ENCODE measurements at places on chromosomes 13 and 19.

DNA sequence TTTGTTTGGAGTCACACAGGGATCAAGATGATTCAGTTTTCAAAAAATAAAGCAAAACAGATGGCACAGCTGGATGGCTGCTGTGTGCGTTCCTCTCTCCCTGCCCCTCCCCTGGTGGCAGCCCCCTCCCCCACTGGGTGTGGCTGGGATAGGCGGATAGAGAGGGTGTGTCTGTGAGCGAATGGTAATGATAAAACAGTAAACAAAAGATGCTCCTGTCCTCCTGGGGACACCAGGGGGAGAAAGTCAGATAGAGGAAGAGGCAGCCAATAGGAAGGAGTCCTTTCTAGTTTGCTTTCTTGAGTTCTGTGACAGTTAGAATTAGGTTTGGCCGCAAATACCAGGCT is 6.5 kb downstream of the TMEM255B start:
- no peak for DNase-seq

DNA sequence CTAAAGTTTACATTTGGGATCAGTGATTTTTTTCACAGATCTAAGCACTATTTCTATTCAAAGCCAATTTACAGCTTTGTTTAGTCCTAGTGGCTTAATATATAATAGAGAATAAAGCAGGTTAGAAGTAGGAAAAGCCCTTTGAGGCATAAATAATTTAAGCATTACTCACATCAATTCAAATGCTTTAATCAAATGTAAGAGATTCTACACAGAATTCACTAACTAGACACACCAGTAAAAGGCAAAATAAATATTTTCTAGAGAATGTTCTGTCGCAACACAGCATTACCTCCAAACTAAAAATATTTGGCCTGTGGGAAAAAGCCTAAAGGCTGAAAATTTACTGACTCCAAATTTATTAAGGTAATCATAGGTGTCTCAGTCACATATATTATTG is 31.3 kb downstream of the KCTD12 start:
- no peak for DNase-seq

- no peak for DNase-seq
Observed at GRCh38 chr13:63297163-63297562, 1881.5 kb upstream of the PCDH20 start.

- no peak for DNase-seq
Observed at GRCh38 chr19:3283246-3283751, 58.8 kb downstream of the CELF5 start.

- peak; percentile 66 for DNase-seq
Observed at GRCh38 chr19:15293781-15294491, 38.4 kb downstream of the BRD4 start.

GRCh38 chr13:41751734-41752445 is 209.0 kb downstream of the VWA8 start:
- no peak for DNase-seq

DNA sequence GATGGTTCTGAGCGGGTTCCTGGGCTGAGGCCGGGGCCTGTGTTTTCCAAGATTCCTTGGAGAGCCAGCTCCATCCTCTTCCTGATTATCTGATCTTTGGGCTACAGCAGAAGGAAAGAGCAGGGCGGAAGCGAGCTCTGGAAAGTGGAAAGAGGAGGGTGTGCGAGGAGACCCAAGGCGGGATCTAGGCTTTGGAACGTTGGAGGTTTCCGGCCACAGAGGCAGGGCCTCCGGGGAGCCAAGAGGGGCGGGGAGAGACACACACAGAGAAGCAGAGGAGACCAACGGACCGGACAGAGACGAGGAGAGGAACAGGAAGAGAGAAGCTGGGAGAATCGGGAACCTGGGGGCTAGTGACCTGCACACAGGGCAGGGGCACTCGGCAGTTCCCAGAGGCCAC is at the start of gene CLEC11A:
Gene CLEC11A, plus strand, starts transcription at position 296 of the 400 bp plus-strand sequence. CDS start 162 bp downstream, outside the sequence.
- no peak for DNase-seq

GRCh38 chr13:71055644-71056043 is 811.4 kb downstream of the DACH1 start:
- DNase-seq, result no peak

DNA sequence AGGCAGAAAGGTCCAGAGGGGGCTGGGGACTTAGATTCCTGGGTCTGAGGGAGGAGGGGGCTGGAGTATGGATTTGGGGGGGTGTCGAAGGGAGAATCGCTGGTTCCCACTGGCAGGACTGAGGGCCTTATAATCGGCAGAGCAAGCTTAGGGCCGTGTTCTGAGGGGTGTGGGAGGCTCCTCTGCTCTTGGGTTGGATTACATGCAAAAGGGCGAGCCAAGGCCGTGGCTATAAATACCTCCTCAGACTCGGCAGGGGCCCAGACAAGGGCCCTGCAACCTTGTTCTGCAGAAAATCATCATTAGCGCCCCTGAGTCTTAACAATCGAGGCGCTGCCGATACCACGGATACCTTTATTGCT is 707 bp upstream of the MAMSTR start:
- DNase-seq, result no peak

DNA sequence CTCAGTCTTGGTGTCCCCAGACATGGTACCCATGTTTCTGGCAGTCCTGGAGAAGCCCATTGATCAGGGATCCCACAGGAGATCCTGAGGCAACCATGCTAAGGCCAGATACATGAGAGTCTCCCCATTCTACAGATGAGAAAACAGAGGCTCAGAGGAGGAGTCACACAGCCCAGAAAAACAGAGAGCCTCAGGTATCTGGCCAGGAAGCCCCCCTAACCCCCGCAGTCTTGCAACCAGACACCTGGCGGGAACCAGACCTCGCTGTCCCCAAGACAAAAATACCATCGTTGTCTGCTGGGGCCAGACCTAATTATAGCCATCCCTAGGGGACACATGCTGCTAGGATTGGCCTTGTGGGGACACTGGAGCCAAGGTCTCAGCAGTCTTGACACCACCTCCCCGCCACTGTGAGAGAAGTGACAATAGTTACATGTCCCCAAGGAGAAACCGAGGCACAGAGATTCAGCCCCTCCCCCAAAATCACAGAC is 1.6 kb upstream of the PDE4C start:
- DNase-seq, result no peak

DNA sequence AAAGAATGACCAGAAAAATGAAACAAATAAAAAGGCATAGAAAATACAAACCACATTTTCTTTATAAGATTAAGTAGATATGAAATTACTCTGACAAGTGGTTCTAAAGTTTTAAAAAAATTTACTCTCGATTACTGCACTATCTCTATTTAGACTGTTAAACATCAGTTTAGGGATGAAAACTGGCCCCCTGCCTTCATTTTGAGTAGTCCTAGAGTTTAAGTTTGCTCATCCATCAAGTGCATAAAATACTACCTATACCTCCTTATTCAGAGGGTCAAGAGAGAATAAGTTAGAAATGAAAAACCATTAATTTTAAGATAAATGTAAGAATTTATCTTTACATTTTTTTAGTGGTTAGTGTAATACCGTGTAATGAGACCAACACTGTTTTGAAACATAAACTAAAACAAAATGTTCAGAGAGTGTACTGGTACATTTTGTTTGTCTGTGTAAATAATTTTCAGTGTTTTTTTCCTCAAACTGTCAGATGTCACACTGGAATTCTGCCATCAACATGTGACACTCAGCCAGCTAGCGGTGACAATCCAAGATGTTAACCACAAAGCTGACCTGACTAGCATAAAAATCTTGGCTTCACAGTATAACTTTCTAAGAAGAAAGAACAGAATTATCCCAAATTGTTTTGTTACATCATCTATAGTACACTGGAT is 184.8 kb upstream of the PCDH20 start:
- DNase-seq, result no peak

DNA sequence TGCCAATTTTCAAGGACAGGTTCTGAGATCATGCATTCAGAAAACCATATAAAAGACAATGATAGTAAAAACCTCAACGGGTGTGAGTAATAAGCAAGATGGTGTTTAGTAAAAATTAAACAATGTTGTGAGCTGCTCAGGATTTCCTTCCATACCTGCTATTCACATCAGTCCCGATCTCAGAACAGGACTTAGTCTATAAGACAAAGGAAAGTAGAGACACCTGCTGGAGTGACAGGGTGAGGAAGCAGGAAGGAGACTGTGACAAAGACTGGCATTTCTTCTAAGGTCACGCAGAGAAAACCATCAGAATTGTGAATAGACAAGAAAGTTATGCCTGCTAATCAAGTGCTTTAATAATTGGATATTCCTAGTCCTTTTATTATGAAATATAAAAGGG is 648.0 kb downstream of the DACH1 start:
- DNase-seq, result peak; percentile 7

DNA sequence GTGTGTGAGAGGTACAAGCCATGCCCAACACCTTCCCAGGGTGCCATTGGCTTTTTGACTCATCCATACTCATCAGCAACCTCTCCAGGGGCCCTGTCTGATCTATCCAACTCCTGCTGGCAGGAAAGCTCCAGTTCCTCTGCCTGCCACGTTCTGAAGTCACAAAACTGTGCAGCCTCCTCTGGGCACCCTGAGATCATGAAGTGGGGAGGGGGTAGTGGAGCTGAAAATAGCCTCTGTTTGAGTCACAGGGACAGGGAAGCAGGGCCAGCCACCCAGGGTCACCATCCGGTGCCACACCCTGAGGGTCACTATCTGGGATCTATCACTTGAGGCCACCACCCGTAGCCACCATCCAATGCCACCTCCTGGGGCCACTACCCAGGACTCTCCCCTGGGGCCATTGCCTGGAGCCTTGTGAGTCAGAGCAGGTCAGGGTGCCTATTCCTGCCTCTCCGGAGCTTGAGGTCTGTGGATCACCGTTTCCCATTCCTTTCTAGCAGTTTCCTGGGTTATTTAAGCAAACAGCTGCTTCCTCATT is 172.1 kb downstream of the NUFIP1 start:
- no peak for DNase-seq

DNA sequence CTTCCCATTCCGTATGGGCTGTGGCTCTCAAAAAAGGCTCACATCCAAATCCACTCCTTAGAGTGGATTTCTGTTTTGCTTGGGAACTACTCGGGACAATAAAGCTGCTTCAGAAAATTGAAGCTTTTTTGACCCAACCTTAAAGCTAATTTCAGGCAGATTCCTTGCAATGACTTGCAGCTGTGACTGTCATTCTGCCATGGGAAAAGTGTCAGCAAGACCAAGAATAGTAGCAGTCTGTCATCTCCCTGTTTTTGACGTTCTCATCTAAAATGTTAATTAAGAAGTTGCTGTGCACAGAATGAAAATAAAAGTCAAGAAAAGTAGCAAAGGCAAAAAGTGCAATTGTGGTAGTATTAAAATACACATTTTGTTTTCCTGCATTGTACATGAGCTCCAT is 304.7 kb downstream of the COG6 start:
- no peak for DNase-seq

DNA sequence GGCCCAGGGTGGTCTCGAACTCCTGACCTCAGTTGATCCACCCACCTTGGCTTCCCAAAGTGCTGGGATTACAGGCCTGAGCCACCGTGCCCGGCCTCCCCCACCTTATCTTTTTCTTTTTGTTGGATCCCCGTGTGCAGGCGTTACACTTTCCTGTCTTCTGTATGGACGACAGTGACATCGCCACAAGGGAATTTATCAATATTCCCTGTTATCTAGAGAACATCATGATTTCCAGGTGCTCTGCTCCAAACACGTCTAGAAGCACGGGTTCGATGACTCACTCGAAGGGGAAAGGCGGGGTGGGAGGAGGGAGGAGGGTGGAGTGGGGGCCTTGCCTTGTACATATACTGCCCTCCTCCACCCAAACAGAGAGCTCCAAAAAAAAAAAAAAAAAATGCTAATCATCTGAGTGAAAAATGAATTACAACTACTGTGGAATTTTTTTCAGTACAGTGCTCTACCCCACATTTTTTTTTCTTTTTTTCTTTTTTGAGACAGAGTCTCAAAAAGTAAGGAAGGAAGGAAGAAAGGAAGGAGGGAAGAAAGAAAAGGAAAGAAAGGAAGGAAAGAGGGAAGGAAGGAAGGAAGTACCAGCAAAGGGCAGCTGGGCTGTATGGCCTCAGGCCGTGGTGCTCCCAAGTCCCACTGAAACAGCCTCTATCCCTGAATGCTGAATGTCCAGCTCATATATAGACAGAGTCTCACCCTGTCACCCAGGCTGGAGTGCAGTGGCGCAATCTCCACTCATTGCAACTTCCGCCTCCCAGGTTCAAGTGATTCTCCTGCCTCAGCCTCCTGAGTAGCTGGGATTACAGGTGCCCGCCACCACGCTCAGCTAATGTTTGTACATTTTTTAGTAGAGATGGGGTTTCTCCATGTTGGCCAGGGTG is 36.8 kb downstream of the INSR start:
- DNase-seq, result no peak

GRCh38 chr19:13012690-13013608 is 17.7 kb downstream of the NFIX start:
- peak; percentile 61 for DNase-seq

- peak; percentile 87 for DNase-seq
Observed at GRCh38 chr19:52296773-52297600, at the start of gene ZNF480. Gene ZNF480, plus strand, starts transcription at chr19:52297169. Its CDS starts 3,244 bp downstream, at chr19:52300413.

GRCh38 chr13:93875547-93875946 is 603.9 kb downstream of the DCT start:
- no peak for DNase-seq

GRCh38 chr13:113744197-113745000 is 14.6 kb upstream of the TMEM255B start:
- DNase-seq, result peak; percentile 40

DNA sequence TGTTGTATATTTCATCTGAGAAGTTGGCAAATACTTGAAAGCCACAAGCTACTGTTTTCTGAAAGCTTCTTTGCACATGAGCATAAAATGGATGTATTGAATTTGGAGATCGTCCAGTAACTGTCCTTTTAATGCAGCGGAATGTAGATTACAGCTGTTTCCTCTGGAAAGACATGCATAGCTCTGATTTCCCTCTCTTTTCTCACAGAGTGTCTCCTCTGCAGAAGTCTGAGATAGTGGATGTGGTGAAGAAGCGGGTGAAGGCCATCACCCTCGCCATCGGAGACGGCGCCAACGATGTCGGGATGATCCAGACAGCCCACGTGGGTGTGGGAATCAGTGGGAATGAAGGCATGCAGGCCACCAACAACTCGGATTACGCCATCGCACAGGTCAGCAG is 283.0 kb downstream of the SHISA2 start:
- DNase-seq, result no peak

GRCh38 chr13:46016216-46016615 is 36.3 kb downstream of the ZC3H13 start:
- no peak for DNase-seq

DNA sequence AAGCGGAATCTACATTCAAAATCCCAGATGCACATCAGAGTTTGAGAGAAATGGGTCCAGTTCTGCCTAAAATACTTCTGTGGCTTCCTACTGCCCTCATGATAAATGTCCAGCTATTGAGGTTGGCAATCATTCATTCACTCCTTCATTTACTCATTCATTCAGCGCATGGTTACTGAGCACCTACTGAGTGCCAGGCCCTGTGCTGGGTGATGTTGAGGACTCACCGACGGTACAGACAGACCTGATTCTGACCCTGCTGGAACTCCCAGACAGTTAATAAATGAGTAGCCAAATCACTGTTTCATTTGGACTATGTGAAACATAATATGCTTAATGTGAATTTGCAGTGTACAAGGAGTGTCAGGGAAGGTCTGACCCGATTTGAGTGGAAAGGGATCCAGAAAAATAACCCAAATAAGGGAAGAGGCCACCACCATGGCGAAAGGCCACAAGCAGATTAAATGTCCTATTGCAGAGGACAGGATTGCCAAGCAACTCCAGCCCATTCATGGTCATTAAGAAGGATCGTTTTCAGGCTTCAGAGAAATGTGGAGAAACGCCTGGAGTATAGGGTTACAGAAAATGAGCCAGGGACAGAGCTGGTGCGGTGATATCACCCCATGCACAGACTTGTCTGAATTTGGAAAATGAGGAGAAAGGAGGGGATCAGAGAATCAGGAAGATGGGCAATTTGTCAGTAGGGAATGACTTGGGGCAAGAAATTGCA is 20.5 kb downstream of the DYRK1B start:
- no peak for DNase-seq

GRCh38 chr19:48332662-48333466 is 7.5 kb downstream of the EMP3 start:
- peak; percentile 97 for DNase-seq
